Activated CD4-positive, alpha-beta T cell treated with anti-CD3 and anti-CD28 coated beads for 36 hours (primary cell): ENCODE measurements at places on chromosomes 6 and 20. TPM values are rescaled to one million over a fixed set of nuclear protein-coding genes. Genes with fewer than 3 reads are reported as not detected.

- no peak overlapping the region for H3K4me3 ChIP-seq
- no peak overlapping the region for H3K27ac ChIP-seq
- peaks cover 17% of the 10 kb centered on the region for H3K4me1 ChIP-seq
- DNase-seq, result no peak
Observed at GRCh38 chr6:36618366-36619355, 24.5 kb downstream of the SRSF3 start.

DNA sequence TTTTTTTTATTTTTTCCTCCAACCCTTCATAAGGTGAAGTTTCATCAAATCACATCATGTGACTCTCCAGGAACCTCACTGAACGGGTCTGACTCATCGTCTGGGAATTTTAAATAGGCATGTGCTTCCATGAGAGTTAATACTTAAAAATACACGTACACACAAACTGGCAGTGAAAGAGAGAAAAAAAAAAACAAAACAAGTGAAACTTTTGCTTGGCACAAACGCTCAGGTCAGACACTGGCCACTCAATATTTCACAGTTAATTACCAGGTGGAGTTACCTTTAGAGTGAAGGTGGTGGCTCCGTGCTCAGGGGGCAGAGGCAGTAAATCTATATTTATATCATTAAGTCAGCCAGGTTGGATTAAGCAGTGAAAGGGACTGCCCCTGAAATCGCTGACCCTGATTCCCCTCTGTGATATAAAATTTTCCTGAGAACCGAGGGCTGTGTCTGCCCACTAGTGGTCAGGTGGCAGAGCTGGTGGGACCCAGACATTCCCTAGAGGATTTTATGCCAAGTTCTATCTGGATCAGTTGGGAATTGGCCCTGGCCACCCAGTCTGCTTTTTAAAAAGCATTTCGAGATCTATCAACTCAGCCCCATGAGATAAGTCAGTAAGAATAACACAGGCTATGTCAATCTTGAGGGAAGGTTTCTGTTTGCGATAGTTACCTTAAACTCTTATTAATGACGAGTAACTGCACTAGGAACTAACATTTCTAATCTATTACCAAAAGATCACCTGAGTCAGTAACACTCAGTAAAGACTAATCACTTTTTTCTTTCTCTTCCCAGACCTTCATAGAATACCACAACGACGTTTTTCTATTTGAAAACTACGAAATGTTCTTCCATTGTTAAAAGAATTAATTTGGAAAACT lies 259.1 kb downstream of the HDGFL1 start:
- H3K27ac ChIP-seq, result no peak overlapping the region
- no peaks in the 10 kb centered on the region for H3K4me1 ChIP-seq
- H3K4me3 ChIP-seq, result no peak overlapping the region
- H3K27me3 ChIP-seq, result no peaks in the 10 kb centered on the region

GRCh38 chr6:27502508-27503435 lies 29.9 kb upstream of the ZNF184 start:
- peak overlapping the region; percentile 83 for H3K27ac ChIP-seq
- peaks cover 26% of the 10 kb centered on the region for H3K4me1 ChIP-seq
- peak; percentile 86 for DNase-seq
- H3K36me3 ChIP-seq, result peaks cover 2% of the 10 kb centered on the region
- peaks cover 2% of the 10 kb centered on the region for H3K27me3 ChIP-seq

DNA sequence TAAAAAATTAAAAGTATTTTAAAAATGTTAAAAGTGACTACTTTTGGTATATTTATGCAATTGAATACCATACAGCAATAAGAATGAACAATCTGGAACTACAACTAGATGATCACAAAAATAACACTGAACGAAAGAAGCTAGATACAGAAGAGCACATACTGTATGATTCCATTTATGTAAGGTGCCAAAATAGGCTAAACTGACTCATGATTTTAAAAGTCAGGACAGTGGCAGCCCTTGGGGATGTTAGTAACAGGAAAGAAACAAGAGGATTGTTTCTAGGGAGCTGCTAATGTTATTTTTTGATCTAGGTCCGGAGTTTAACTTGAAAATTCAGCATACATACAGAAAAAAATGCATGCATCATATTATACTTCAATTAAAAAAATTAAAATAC lies 42.3 kb downstream of the KIF13A start:
- peaks cover 8% of the 10 kb centered on the region for H3K27me3 ChIP-seq
- no peaks in the 10 kb centered on the region for H3K36me3 ChIP-seq
- H3K27ac ChIP-seq, result no peak overlapping the region
- DNase-seq, result no peak
- H3K4me3 ChIP-seq, result no peak overlapping the region
- no peaks in the 10 kb centered on the region for H3K4me1 ChIP-seq

GRCh38 chr20:47989957-47990356 lies 204.7 kb upstream of the SULF2 start:
- H3K4me3 ChIP-seq, result no peak overlapping the region
- H3K36me3 ChIP-seq, result no peaks in the 10 kb centered on the region
- DNase-seq, result no peak

The TMEM14A gene
- 18.8 TPM for total RNA-seq

DNA sequence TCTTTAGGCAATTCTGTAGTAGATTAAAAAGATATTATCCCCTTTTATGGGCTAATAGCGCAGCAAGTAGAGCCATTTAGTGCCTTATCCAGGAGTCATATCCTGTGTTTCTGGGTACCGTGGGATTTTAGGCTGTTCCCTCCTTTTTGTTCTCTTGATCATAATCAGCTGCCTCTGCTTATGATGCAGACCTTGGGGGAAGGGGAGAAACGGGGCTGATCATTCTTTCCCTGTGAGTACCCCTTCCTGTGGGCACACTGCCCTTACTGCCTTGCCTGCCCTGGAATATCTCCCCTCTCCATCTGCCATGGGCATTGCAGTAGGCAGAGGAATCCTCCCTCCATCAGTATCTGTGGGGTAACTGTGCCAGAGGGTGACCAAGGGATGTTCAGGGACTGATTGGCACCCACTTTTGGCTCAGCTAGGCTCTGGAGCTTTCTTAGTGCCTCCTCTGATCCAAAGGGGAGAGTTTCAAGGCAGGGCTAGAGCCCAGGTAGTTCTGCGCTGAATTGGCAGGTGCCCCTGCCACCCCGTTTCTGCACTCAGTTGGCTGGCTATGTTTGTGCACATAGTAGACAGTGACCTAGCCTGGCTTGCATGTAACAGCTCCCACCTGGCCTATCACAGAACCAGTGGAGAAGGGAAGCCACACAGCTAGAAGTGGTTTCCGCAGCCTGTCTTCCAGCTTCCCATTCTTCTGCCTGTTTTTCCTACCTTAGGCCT lies 103.3 kb downstream of the FIG4 start:
- peaks cover 8% of the 10 kb centered on the region for H3K36me3 ChIP-seq
- H3K4me3 ChIP-seq, result no peak overlapping the region
- H3K27ac ChIP-seq, result peak overlapping the region; percentile 43

GRCh38 chr6:46421939-46422338 lies 69.3 kb downstream of the RCAN2 start:
- DNase-seq, result no peak
- no peak overlapping the region for H3K4me3 ChIP-seq
- no peaks in the 10 kb centered on the region for H3K4me1 ChIP-seq
- peaks cover 18% of the 10 kb centered on the region for H3K27me3 ChIP-seq
- H3K36me3 ChIP-seq, result no peaks in the 10 kb centered on the region
- H3K27ac ChIP-seq, result no peak overlapping the region

The TMEM74B gene
- total RNA-seq, result 2.0 TPM

GRCh38 chr20:3162080-3162611 lies 2.5 kb upstream of the FASTKD5 start:
- no peaks in the 10 kb centered on the region for H3K27me3 ChIP-seq
- H3K27ac ChIP-seq, result no peak overlapping the region
- no peak for DNase-seq
- no peak overlapping the region for H3K4me3 ChIP-seq

DNA sequence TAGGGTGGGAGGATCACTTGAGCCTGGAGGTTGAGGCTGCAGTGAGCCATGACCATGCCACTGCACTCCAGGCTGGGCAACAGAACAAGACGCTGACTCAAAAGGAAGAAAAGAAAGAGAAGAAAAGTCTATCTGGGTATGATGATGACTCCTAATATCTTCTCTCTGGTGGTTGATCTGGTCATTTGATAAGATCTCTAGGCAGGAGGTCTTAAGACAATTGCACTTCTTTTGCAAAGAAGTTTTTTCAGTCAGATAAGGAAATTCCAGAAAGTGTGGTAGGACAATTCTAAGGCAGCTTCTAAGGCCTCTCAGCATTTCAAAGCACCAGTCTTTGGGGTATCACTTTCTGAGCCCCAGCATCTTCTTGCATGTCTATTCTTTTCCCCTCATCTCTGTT lies 7.7 kb upstream of the AIF1 start:
- H3K27ac ChIP-seq, result no peak overlapping the region
- H3K4me3 ChIP-seq, result no peak overlapping the region
- H3K4me1 ChIP-seq, result no peaks in the 10 kb centered on the region

- H3K4me1 ChIP-seq, result peaks cover 66% of the 10 kb centered on the region
- H3K27me3 ChIP-seq, result no peaks in the 10 kb centered on the region
- no peak for DNase-seq
Observed at GRCh38 chr6:87692086-87692485, 9.9 kb downstream of the AKIRIN2 start.

- H3K4me1 ChIP-seq, result no peaks in the 10 kb centered on the region
- no peak overlapping the region for H3K4me3 ChIP-seq
Observed at GRCh38 chr6:28167926-28168325, 26.2 kb downstream of the ZKSCAN8 start.

GRCh38 chr20:38941726-38942389 lies 15.6 kb downstream of the FAM83D start:
- H3K27ac ChIP-seq, result no peak overlapping the region
- no peak for DNase-seq
- H3K27me3 ChIP-seq, result no peaks in the 10 kb centered on the region
- H3K4me1 ChIP-seq, result peaks cover 3% of the 10 kb centered on the region
- H3K36me3 ChIP-seq, result peaks cover 24% of the 10 kb centered on the region
- H3K4me3 ChIP-seq, result no peak overlapping the region

The TMEM244 gene
- not detected for total RNA-seq

DNA sequence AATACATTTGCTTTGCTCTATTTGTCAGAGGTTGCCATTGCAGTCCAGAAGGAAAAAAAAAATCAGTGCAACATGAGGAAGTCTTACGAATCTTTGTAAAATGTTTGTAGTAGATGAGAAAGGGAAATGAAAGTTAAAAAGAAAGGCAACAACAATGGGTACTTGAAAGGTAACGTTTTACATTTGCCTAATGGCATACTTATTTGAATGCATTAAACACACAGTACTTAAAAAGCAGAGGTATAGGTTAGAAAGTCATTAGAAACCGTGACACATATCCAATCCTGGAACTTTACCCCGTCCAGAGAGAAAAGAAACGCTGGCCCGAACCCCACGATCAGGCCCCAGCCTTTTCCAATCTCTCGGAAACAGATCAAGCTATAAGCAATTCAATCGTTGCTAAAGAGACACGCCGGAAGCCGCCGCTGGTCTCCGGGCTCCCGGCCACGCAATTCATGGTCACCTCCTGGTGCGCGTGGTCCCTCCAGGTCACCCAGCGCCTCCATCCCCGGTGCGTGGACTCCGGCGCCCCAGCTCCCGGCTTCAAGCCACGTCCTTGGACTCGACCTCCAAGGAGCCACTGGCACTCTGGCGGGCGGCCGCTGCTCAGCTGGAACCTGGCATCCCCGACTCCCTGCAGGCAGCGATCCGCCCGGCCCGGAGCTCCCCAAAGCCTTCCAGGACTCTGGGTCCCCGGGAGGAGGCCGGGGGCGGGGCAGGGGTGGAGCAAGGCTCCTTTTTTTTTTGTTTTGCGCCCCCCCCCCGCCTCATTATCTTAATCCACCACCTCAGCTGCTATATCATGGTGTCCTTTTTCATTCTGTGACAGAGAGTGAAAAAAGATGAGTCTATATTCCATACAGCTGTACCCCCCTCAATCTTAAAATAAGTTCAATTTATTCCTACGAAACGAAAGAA lies at the start of gene SLC18B1:
Gene SLC18B1 (minus strand): TSS at position 687 of the 918 bp plus-strand sequence. CDS start 181 bp downstream, at position 506.
- H3K27me3 ChIP-seq, result no peaks in the 10 kb centered on the region
- peaks cover 26% of the 10 kb centered on the region for H3K4me1 ChIP-seq
- H3K27ac ChIP-seq, result no peak within 1 kb of the TSS
- no peak within 1 kb of the TSS for H3K4me3 ChIP-seq
- H3K36me3 ChIP-seq, result peaks cover 9% of the 10 kb centered on the region

DNA sequence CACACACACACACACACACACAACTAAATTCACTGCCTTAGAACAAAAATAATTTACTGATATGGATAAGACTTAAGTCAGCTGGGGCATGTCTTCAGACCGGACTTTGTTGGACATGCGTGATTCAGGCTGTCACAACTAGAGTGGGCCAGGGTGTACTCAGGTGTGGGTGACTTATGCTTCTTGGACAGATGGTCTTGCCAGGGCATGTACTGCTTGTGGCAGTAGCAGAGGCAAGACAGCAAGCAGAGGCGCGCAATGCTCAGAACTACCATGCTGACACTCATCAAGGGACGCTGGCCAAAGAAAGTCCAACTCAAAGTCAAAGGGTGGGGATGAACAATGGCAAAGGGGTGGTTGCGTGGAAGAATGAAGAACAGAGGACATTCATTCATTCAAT lies 437.5 kb downstream of the CBLN4 start:
- no peaks in the 10 kb centered on the region for H3K27me3 ChIP-seq
- H3K4me1 ChIP-seq, result no peaks in the 10 kb centered on the region
- H3K4me3 ChIP-seq, result no peak overlapping the region
- H3K27ac ChIP-seq, result no peak overlapping the region

The MEP1A gene
- total RNA-seq, result not detected

GRCh38 chr6:73558624-73559398 lies 38.0 kb upstream of the EEF1A1 start:
- no peak for DNase-seq
- H3K4me3 ChIP-seq, result no peak overlapping the region
- no peak overlapping the region for H3K27ac ChIP-seq
- H3K36me3 ChIP-seq, result no peaks in the 10 kb centered on the region

DNA sequence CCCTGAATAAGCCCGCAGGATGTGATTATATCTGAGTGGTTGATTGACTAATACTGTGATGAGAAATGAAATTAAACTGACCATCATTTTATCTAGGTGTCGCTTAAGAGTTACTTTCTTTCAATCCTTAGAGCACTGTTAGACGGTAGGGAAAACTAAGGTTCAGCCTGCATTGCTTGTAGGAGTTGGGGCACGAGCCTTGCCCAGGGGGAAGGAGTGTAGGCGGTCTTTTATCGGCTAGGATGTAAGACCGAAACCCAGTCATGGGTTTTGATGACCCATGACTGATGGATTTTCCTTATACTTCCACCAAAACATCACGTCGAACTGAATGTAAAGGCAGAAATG lies 392 bp upstream of the TASP1 start:
- H3K36me3 ChIP-seq, result no peaks in the 10 kb centered on the region
- H3K27ac ChIP-seq, result peak overlapping the region; percentile 85
- H3K4me1 ChIP-seq, result peaks cover 16% of the 10 kb centered on the region
- DNase-seq, result no peak

The SLC17A1 gene
- not detected for total RNA-seq

GRCh38 chr20:58408603-58409246 lies 19.7 kb downstream of the VAPB start:
- H3K4me1 ChIP-seq, result peaks cover 32% of the 10 kb centered on the region
- H3K36me3 ChIP-seq, result peaks cover 3% of the 10 kb centered on the region
- no peak overlapping the region for H3K4me3 ChIP-seq
- DNase-seq, result no peak
- H3K27me3 ChIP-seq, result no peaks in the 10 kb centered on the region

GRCh38 chr6:56145616-56146015 lies 101.8 kb downstream of the COL21A1 start:
- H3K4me3 ChIP-seq, result no peak overlapping the region
- H3K27ac ChIP-seq, result no peak overlapping the region
- H3K4me1 ChIP-seq, result no peaks in the 10 kb centered on the region
- no peaks in the 10 kb centered on the region for H3K36me3 ChIP-seq

- DNase-seq, result peak; percentile 64
- no peaks in the 10 kb centered on the region for H3K36me3 ChIP-seq
- no peak overlapping the region for H3K4me3 ChIP-seq
- H3K27ac ChIP-seq, result no peak overlapping the region
- H3K4me1 ChIP-seq, result peaks cover 40% of the 10 kb centered on the region
- H3K27me3 ChIP-seq, result peaks cover 15% of the 10 kb centered on the region
Observed at GRCh38 chr20:43963872-43964791, 49.5 kb downstream of the TOX2 start.

The HMGCLL1 gene
- not detected for total RNA-seq
